ENCODE measurements at places on chromosomes 4 and X. TPM values are rescaled to one million over a fixed set of nuclear protein-coding genes. Genes with fewer than 3 reads are reported as not detected.

DNA sequence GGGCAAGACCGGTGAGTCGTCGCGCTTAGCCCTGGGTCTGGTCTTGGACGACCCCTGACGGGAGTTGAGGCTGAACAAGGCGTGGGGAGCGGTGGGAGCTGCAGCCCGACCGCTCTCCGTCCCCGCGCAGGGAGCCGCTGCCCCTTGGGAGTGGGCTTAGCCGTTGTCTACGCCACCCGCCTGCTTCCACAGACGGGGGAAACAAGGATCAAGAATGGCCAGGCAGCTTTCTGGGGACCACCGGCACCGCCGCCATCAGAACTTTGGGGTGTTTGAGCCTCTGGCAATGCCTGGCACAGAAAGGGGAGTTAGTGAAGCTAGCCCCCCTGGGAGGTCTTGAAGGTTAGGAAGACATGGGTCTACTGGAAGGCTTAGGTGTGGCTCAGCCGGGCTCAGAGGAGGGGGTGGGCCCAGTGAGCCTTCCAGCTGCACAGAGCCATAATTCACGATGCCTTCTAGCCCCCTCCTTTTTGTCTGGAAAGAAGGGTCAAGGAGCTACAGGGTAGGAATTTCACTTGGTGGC, 583 bp downstream of the RASL11B start:
- H3K4me1 ChIP-seq, result peaks cover 34% of the 10 kb centered on the region
- peaks cover 6% of the 10 kb centered on the region for H3K36me3 ChIP-seq
- peak overlapping the region; percentile 72 for H3K4me3 ChIP-seq
- peak overlapping the region; percentile 83 for H3K27ac ChIP-seq

- no peaks in the 10 kb centered on the region for H3K4me1 ChIP-seq
- no peak overlapping the region for H3K27ac ChIP-seq
- no peaks in the 10 kb centered on the region for H3K27me3 ChIP-seq
- no peaks in the 10 kb centered on the region for H3K36me3 ChIP-seq
- H3K4me3 ChIP-seq, result no peak overlapping the region
Observed at GRCh38 chr4:99248714-99249113, 29.7 kb upstream of the ADH6 start.

DNA sequence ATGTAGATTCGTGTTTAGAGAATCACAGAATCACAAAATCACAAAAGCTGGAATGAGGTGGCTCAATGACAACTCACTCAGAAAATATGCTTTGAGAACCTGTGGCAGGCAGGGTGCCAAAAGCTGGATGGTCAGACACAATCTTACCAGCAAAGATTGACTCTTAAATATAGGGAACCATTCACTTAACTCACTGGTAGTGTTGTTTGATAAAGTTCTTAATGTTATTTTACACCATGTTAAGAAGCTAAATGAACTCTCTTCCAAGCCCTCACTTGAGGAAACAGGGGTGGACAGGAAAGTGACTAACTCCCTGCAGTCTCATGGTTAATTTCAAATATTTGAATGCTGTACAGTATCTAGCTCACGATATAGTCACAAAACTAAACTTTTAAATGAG, 5.7 kb upstream of the SCOC start:
- no peak overlapping the region for H3K27ac ChIP-seq
- H3K4me3 ChIP-seq, result no peak overlapping the region
- H3K27me3 ChIP-seq, result no peaks in the 10 kb centered on the region
- no peaks in the 10 kb centered on the region for H3K36me3 ChIP-seq
- peaks cover 4% of the 10 kb centered on the region for H3K4me1 ChIP-seq
- DNase-seq, result no peak

GRCh38 chr4:87310691-87311335, 11.9 kb downstream of the HSD17B13 start:
- no peak for DNase-seq
- no peak overlapping the region for H3K27ac ChIP-seq
- H3K36me3 ChIP-seq, result no peaks in the 10 kb centered on the region
- no peaks in the 10 kb centered on the region for H3K4me1 ChIP-seq

GRCh38 chr4:183912585-183912984, 7.5 kb downstream of the STOX2 start:
- no peak for DNase-seq
- no peak overlapping the region for H3K4me3 ChIP-seq
- no peaks in the 10 kb centered on the region for H3K36me3 ChIP-seq
- no peaks in the 10 kb centered on the region for H3K27me3 ChIP-seq
- peaks cover 14% of the 10 kb centered on the region for H3K4me1 ChIP-seq
- H3K27ac ChIP-seq, result no peak overlapping the region

DNA sequence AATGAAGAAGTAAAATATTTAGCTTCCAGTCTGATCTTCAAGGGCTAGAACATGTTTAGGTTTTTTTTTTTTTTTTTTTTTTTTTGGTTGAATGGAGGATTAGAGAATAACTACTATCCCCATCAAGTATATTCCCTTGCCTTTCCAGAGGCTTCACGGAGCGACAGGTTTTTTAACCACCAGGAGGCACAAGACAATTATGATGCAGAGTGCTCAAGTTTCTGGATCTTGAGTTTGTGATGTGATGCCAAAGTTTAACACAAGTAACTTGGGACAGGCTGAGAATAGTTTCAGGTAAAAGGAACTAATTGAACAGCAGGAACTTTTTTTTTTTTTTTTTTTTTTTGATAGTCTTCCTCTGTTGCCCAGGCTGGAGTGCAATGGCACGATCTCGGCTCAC, 30.3 kb downstream of the CCNI start:
- no peaks in the 10 kb centered on the region for H3K27me3 ChIP-seq
- no peak overlapping the region for H3K4me3 ChIP-seq
- no peak overlapping the region for H3K27ac ChIP-seq
- H3K36me3 ChIP-seq, result peaks cover 48% of the 10 kb centered on the region
- peaks cover 19% of the 10 kb centered on the region for H3K4me1 ChIP-seq
- peak; percentile 37 for DNase-seq

DNA sequence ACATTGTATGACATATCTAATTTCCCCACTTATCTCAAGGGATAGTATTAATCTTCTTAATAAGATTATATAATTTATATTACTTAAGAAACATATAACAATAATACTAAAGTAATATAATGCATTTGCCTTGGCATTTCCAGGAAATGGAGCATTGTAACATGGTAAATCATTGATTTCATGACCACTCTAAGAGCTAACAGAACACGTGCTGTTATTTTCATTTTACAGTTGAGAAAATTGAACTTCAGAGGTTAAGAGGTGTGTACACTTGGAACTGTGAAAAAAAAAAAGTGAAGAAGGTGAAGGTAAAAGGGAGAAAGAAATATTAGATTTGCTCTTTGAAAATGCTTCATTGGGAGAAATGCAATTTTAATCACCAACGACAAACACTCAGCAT, 522.6 kb downstream of the IL15 start:
- no peak overlapping the region for H3K4me3 ChIP-seq
- no peaks in the 10 kb centered on the region for H3K4me1 ChIP-seq
- H3K27ac ChIP-seq, result no peak overlapping the region
- peaks cover 4% of the 10 kb centered on the region for H3K36me3 ChIP-seq
- DNase-seq, result no peak
- no peaks in the 10 kb centered on the region for H3K27me3 ChIP-seq

DNA sequence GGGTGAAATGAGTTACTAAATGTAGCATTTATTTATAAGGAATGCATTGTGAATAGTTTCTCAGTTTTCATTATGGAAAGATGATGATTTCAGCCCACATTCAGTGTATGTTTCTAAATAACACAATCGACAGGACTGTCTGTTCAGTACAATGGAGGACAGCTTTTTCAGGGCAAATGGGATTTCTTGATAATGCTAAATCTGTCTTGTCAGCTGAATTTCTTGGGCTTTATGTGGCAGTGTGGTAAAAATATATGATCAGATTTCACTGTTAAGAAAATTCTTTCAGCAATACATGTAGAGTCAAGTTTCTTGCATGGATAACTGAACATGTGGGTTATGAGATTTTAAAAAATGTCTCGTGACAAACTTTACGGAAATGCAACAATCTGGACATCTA, 150.8 kb downstream of the NPNT start:
- no peaks in the 10 kb centered on the region for H3K27me3 ChIP-seq
- H3K27ac ChIP-seq, result no peak overlapping the region
- H3K4me3 ChIP-seq, result no peak overlapping the region

DNA sequence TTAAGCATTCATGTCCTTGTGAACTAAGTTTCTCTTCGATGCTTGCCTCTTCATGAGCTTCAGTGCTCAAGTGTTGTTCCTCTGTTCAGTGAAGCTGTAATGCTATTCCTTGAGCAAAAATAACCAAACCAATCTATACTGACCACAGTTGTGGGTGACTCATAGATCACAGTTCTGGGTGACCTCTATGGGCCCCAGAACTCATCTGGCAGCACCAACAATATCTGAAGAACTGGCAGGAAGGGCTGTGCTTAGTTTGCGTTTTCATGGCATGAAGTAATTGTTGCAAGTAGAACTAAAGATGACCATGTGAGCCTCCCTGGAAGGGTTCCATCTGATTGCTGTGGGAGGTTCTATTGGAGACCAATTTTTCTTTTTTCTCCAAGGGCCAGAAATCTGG, 106.2 kb downstream of the CCNG2 start:
- no peaks in the 10 kb centered on the region for H3K27me3 ChIP-seq
- H3K27ac ChIP-seq, result no peak overlapping the region

DNA sequence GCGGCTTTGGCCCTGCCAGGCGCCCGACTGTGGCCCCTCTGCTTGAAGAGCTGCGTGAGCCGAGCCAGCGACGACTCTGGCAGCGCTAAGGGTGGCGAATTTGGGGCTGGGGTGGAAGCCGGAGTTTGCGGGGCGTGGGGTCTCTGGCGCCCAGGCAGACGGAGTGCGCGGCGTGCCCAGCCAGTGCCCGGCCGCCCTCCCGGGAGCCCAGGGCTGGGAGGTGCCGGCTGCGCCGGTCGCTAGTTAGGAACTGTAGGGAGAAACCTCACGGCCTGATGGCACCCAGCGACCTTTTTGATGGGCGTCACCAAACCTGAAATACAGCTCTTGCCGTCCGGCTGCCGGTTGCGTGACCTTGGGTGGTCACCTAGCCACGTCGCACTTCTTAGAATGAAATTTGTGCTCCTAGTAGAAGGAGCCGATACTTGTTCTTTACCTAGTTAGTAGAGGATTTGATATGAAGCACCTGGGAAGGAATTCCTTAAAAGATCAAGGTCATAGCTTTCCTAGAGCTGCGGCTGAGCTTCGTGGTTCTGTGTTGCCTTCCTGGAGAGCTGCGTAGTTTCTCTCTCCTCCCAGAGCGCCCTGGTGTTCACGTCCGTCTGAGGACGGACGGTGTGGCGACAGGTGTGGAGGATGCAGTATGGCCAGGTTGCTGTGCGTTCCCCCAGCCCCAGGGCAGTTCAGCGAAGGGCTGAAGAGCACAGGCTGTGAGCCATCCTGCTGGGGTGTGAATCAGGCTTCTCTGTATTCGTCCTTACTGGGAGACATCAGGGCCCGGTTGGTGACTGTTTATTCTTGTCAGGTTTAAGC, 680 bp downstream of the MAEA start:
- H3K36me3 ChIP-seq, result no peaks in the 10 kb centered on the region
- H3K4me3 ChIP-seq, result peak overlapping the region; percentile 94
- H3K4me1 ChIP-seq, result peaks cover 58% of the 10 kb centered on the region
- H3K27ac ChIP-seq, result peak overlapping the region; percentile 97

Gene AFP
- total RNA-seq, result 2.6 TPM

Gene XAGE1A
- total RNA-seq, result not detected

Gene SLC34A2
- 35.7 TPM for total RNA-seq

Gene HSFX3
- total RNA-seq, result not detected

Gene ALAS2
- not detected for total RNA-seq

Gene DOCK11
- total RNA-seq, result 17.0 TPM

Gene GLUD2
- not detected for total RNA-seq

Gene SMIM43
- not detected for total RNA-seq

Gene DIPK2B
- 10.3 TPM for total RNA-seq

Data from stomach (tissue), 19 donors.